ENCODE measurements at places on chromosomes 5 and 9. TPM values are rescaled to one million over a fixed set of nuclear protein-coding genes. Genes with fewer than 3 reads are reported as not detected.

DNA sequence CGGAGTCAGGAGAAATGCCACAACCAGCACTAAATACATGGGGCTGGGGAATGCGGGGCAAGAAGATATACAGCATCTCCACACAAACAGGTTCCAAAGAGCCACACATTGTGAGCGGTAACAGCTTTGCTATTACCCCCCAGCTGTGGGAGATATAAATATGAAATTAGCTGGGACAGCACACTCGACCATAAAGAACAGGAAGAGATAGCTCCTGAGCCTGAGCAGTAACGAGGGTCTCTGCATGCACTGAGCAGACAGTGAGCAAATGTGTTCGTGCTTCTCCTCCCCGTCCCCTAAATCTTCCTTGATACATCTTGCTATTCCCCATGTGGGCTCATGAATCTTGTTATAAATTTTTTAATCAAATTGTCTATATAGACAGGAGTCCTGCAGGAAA, 53.1 kb downstream of the ADAMTS2 start:
- no peak for DNase-seq

GRCh38 chr9:23774266-23774665, 51.8 kb downstream of the ELAVL2 start:
- DNase-seq = no peak

GRCh38 chr5:31048282-31049270, 144.9 kb upstream of the CDH6 start:
- DNase-seq = no peak

DNA sequence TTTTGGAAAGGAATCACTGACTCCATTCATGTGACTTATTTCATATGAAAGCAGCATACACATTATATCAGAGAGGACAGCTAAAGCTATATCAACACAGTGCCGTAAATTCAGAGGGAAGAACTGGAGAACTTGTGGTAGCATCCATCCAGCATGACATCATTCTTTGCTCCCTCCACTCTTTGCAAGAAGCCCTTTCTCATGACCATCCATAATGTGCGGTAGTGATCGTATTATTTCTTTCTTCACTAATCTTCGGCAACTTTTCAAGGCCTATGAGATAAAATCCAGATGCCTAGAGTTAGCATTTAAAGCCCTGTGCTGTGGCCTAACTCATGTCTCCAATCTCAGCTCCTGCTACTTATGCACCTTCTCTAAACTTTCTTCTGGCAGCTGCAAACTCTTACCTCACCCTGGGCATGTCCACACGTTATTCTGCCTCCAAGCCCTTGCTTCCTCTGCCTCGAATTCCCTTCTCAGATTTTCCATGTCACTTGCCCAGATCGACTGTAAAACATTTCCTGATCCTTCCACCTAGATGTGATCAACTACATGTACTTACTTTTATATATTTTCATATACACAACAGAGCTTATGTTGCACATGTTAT, 307.3 kb upstream of the SGCD start:
- DNase-seq = no peak

Gene SLU7
- 118 TPM for total RNA-seq

Gene NKD2
- total RNA-seq = 7.9 TPM

Gene GCNT4
- 4.3 TPM for total RNA-seq

Data from suprapubic skin (tissue), 4 donors.